ENCODE measurements at places on chromosomes 13 and 19.

DNA sequence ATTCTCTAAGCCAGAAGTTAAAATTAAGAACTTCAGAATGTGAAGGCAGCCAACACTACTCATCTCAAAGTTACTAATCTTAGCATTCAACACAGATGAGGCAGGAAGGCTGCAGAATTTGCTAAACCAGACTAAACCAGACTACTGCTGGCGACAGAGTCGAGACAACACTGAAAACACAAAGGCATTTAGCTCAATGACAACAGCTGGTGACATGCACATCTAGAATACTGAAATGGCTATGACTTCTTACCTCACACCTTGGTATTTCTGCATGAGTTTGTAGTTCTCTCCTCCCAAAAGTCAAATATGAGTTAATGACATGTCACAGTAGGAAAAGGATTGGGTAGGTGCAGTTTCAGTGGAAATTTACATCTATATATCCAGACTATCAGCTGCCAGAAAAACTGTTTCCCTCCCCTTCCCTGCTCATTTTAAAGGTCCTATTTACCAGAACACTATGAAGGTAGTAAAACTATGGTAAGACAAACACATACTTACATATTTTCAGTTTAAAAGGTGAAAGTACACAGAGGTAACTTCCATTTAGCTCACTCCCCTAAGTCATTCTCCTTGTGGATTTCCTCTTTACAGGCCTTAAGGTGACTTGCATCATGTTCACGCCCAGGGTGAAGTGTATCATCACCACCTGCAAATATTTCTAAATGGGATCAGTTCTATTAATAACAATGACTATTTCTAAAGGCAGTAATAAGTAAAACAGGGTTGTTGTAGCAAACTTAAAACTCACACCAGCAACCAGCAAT is 21.4 kb downstream of the FOXO1 start:
- DNase-seq: no peak

DNA sequence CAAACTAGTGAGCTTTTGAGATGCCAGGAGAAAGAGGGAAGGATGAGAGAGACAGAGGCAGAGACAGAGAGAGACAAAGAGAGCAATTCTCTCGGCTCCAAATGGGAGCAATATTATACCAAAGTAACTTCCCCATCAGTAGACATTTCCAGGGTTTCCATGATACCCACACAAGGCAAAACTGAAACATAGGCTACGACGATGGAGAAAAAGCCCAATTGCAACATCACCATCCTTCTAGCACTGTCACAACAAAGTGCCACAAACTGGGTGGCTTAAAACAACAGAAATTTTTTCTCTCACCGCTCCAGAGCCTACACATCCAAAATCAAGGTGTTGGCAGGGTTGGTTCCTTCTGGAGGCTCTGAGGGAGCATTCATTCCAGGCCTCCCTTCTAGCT is 81.4 kb downstream of the KCTD12 start:
- DNase-seq: no peak

GRCh38 chr19:17831419-17831888 is 10.1 kb upstream of the INSL3 start:
- DNase-seq: no peak

DNA sequence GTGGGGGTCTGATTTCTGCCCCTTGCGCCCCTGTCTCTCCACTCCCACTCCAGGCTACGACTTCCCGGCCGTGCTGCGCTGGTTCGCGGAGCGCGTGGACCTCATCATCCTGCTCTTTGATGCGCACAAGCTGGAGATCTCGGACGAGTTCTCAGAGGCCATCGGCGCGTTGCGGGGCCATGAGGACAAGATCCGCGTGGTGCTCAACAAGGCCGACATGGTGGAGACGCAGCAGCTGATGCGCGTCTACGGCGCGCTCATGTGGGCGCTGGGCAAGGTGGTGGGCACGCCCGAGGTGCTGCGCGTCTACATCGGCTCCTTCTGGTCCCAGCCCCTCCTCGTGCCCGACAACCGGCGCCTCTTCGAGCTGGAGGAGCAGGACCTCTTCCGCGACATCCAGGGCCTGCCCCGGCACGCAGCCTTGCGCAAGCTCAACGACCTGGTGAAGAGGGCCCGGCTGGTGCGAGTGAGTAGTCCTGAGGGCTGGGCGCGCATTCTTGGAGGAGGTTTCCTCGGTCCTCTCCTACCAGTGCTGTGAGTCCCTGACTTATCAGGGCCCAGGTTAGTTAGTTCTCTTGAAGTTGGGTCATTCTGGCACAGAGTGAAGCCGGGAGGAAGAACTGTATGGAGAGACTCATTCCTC is 12.7 kb downstream of the EHD2 start:
- DNase-seq: no peak

GRCh38 chr13:102846261-102847015 is 606 bp downstream of the ERCC5 start:
- DNase-seq: peak; percentile 77

DNA sequence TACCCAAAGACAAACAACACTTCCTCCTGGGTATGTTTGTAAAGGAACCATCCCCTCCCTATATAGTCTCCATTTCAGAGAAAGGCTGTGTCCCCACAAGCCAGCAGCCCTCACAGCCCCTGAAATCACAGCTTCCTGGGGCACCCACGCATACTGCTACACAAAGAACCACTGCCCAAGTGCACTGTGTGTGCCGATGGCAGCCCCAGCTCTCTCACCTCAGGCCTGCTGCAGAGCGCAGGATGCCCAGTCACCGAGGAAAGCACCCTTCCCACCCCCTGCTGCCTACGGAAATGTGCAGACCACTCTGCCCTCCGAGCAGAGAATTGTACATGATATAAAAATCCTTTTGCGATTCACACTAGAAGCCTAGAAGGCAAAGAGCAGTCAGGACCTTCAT is 39.4 kb downstream of the SOHLH2 start:
- DNase-seq: no peak

DNA sequence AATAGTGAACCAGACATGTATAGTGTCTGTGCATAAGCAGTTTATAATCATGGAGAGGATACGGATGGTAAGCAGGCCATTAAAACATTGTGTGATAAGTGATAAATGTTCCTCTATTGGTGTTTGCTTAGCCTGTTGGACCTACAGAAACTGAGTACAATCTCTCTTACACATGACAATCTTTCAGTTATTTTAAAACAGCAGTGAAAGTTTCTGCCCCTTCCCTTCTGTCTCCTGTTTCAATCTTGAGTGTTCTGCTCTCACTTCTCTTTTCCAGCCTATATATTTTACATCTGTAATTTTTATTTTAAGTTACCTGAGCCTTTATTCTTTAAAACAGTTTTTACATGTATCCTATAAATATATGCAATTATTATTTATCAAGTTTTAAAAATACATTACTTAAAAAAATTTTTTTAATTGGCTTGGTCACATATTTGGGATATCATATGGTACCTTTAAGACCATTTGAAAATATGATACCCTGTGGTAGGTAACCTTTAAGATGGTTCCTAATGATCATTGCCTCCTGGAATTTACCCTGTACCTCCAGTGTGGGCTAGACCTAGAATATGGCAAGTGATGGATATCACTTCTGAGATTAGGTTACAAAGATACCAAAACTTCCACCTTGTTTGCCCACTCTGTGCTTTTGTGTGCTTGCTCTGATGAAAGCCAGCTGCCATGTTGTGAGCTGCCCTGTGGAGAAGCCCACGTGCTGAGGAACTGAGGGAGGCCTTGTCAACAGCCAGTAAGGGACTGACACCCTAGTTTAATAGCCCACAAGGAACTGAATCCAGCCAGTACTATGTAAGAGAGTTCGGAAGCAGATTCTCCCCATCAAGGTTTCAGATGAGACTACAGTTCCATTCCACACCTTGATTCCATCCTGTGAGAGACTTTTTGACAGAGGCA is 99.3 kb downstream of the DHRS12 start:
- no peak for DNase-seq

GRCh38 chr13:30071969-30072817 is 221.8 kb upstream of the UBL3 start:
- DNase-seq: no peak

GRCh38 chr13:80436571-80437169 is 95.7 kb upstream of the SPRY2 start:
- DNase-seq: no peak

- no peak for DNase-seq
Measured at GRCh38 chr19:8388612-8388958, 1.6 kb upstream of the RAB11B start.

DNA sequence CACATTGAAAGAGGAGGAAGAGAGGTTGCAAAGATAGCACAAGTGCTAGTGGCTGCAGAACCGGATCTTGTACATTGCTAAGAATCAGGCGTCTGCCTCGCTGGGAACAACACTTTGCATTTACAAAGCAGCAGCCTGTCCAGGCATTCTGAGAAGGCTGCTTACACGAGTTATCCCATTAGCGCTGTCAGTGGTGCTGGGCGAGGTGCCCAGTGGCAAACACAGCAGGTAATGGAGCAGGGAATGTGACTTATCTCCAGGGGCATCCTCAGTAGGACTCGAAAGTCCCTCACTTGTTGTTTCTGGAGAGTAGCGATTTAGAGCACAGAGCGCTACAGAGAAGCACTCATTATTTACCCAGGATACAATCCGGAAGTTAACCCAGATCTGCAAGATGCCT is 209.6 kb downstream of the OLFM4 start:
- DNase-seq: no peak

- DNase-seq: no peak
Measured at GRCh38 chr13:103255587-103256301, 189.5 kb upstream of the SLC10A2 start.

DNA sequence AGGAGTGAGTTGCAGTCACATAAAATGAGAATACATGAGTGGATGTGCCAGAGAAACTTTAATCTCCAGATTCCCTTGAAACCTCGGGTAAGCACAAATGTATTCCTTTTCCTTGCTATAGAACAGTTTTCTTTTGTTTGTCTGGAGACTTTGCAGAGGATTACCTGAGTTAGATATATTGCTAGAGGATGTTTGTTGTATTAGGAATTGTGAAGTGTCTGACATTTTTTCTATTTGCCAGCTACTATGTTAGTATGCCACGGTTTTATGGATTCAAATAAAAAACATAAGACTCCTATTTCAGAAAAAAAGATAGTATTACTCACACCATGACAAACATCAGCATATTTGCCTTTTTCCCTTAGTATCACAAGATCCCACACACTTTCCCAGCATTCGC is 844.9 kb upstream of the SLITRK5 start:
- DNase-seq: no peak

DNA sequence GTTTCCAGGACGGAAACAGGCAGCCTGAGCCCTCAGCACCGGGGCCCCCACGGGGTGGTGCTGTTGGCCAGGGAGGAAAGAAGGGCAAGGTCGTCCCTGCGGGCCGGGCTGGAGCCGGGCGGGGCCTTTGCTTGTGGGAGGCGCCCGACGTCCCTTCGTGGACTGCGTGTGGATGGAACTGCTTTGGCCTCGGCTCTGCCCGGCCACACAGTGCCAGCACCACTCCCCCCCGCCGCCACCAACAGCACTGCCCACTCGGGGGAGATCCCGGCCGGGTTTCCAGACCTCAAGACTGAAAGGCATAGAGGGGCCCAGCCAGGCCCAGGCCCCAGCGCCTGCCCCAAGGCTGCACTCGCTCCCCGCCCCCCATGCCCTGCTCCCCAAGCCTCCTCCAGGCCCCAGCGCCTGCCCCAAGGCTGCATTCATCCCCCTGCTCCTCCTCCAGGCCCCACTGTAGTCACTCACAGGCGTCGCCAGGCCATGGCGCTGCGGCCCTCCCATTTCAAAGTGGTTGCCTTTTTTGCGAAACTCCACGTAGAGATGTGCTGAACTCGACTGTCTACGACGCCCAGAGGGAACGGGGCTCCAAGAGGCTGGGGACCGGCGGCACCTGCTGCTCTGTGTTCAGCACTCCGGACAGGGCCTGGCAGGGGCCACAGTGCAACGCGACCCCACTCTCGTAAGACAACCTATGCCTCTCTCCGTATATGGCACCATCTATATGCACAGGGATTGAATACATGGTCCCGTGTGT is 22.5 kb downstream of the C13orf46 start:
- peak; percentile 92 for DNase-seq

GRCh38 chr13:59734393-59734792 is 429.3 kb downstream of the DIAPH3 start:
- no peak for DNase-seq

GRCh38 chr13:40221460-40222201 is 444.8 kb downstream of the FOXO1 start:
- no peak for DNase-seq

GRCh38 chr19:2779121-2779740 is 3.8 kb downstream of the SGTA start:
- no peak for DNase-seq

DNA sequence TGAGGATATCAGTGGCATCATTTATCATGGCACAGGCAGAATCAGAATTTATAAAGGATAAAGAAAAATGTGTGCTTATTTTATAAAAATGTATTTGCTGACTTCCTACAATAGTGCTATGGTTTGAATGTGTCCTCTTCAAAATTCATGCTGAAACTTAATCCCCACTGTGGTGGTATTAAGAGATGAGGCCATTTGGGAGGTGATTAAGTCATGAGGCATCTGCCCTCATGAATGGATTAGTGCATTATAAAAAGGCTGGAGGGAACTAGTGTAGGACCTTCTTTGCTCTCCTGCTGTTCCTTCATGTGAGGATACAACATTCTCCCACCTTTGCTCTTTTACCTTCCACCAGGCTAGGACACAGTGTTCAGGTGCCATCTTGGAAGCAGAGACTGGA is 212.8 kb downstream of the RFC3 start:
- no peak for DNase-seq

- no peak for DNase-seq
Measured at GRCh38 chr19:4414800-4415321, 12.4 kb downstream of the CHAF1A start.

DNA sequence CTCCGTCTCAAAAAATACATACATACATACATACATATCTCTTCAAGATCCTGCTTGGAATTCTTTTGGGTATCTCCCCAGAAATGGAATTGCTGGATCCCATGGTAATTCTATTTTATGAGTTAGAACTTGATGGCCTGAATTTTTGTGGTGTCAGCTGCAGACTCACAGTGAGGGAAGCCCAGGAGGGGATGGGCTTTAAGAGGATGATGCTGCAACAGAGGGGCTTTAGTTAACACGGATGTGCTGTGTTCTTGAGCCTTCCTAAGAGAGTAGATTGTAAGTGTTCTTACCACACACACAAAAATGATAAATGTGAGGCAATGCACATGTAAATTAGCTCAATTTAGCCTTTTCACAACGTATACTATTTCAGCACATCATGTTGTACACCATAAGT is 31.8 kb downstream of the CACNG6 start:
- no peak for DNase-seq

GRCh38 chr13:106462710-106463109 is 72.8 kb downstream of the EFNB2 start:
- no peak for DNase-seq

GRCh38 chr13:79226938-79227337 is 179.1 kb downstream of the RBM26 start:
- no peak for DNase-seq

All from cardiac septum (tissue), 1 donor.